SHP77 treated with DMSO at 0.1 percent for 48 hours (cell line): ENCODE measurements at places on chromosomes 11 and 22.

DNA sequence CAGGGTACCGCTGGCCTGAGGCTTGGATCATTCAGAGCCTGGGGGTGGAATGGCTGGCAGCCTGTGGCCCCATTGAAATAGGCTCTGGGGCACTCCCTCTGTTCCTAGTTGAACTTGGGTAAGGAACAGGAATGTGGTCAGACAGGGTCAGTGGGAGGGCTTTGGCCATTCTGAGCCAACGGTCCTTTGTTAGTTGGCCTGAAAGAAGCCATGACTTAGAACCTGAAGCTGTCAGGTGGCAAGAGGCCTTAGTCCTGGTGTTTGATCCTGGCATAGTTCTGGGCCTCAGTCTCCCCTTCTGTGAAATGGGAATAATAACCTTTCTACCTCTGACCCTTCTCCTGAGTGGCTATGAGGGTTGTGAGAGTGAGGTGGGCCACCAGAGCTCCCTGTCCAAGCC is 8.3 kb downstream of the PGAP2 start:
- DNase-seq, result no peak

DNA sequence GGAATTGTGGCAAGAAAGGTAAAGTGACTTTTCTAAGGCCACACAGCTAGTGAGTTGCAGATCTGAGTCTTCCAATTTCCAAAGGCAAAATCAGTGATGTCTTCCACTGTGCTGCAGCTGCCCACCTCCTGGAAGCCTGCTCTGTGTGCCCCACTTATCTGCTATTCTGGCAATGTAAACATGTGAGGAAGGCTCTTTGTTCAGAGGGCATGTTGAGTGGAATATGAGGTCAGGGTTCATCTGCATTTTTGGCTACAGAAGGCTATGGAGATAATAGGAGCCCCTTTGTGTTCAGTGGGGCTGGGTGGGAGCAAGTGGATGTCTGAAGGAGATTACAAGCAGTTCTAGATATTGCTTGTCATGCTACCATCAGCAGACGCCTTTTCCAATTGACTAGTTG is 396.2 kb downstream of the BUD13 start:
- peak; percentile 40 for DNase-seq

DNA sequence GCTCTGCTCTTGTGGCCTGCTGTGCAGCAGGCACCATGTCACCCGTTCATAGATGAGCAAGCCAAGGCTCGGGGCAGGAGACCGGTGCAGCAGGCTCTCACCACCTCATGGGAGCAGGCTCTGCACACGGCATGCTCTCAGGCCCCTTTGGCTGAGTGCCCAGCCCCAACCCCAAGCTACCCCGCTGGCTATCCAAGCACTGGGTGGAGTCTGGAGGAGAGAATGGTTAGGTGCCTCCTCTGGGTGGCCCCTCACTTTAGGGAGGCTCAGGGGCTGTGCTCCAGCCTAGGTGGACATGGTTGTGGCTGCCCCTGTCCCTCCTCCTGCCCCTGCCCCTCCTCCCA is 199.9 kb downstream of the IGLL1 start:
- no peak for DNase-seq

GRCh38 chr11:72432347-72433287 is 1.7 kb downstream of the CLPB start:
- no peak for DNase-seq

GRCh38 chr11:99973993-99974392 is 713.1 kb upstream of the ARHGAP42 start:
- DNase-seq, result no peak

DNA sequence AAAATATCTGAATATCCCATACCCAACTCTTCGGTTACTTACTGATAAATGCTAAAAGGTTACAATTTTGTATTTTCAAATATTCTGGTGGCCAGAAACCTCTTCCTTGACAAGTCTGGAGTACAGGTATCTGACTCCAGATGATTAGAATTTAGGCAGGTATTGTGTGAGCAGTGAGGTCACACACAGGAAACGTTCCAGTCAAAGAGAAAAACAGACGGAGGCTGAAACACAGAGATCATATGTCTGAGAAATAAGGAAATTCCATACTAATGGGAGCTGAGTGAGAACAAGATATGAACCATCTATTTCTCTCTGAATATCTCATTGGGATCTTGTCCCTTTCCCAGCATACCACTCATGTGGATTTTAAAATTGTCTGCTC is 89.4 kb upstream of the IGLL5 start:
- DNase-seq, result no peak

DNA sequence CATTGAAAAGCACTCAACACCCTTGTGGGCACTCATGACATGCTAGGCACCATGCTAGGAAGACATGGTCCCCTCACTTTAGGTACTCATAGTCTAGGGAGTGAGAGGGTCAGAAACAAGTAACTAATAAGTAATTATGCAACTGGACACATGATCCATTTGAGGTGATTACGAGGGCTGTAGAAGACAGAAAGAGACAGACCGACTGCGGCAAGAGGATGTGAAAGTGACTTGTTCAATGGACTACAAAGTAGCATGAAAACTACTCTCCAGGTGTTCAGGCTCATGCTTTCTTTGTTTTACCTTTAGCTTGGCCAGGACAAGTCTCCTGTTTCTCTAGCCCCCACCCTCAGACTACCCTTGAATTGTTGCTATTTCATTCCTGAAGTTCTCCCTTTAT is 310.8 kb upstream of the SORL1-AS1 start:
- DNase-seq, result no peak

DNA sequence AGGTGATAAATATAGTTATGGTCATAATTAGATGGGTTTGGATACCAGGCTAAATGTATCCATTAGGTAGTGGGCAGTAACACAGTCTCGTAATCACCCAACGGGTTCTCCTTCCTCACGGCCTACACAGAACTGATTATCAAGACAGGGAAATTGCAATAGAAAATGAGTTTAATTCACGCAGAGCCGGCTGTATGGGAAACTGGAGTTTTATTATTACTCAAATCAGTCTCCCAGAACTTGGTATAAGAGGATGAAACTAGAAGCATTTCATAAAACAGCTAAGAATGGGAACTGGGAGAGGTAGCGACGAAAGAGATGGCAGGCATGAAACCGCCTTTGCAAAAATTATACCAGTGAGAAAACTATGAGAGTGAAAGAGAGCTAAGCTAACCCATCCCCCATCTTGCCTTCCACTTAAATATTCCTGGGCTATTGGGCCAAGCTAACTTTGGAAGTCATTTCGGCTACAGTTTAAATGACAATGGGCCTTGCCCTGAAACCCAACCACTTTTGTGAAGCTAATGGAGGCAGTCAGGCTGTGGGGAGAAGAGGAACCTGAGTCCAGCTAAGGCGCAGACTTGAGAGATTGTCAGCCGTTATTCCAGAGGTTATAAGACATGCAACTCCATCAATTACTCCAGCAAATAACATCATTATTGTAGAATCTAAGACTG is 29.6 kb downstream of the CTSC start:
- no peak for DNase-seq

DNA sequence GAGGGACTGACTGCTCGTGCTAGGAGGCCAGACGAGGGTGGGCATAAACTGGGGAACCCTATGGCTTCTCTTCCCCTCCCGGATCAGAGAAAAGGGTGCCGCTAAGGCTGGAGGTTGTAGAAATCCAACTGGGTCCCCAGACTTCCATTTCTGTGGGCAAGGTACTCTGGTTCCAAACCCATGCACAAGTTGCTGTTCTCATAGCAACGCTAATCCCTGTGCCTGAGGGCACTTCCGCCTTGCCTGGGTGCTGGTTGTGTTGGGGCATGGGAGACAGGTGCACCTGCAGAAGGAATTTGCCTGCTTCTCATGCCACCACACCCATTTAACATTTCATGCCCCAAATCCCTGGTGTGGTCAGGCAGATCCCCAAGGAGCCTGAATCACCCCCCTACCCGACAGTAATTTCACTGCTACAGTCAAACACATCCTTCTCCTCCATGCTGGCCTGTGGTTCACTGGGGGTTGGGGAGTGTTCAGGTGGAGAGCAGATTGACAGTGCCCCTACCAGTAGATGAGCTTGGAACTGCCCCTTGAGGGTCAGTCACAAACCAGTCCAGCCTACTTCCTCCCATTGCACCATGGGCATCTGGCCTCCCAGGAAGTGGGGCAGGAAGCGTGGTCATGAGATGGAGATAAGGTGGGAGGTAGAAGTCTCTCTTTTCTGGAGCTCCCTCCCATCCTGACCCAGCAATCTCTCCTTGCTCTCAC is 1.2 kb downstream of the C2CD2L start:
- no peak for DNase-seq

DNA sequence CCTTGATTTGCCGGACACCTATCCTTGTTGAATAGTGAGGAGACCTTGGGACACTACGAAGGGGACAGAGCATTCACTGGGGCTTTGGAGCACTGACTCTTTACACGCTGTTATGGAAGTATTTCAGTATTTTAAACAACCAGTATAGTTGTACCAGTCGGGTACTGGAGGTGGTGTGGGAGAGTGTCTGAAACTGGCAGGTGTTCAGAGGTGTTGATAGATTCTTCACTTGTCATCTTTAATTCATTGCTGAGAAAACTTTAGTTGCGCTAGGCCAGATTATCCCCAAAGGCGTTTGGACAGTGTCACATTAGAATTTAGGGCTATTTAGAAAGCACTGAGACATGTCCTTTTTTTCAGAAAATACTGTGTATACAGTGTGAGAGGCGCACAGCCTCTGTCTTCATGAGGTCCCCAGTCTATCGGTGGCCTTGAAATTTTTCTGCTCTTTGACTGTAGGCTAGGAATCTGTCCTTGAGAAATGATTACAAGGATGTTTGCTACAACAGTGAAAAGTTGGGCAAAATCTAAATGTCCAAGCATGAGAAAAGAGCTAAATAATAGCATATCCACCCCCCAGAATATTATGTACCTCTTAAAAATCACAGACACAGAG is 69.7 kb downstream of the TEAD1 start:
- peak; percentile 4 for DNase-seq
